Stimulated activated CD4-positive, alpha-beta T cell treated with anti-CD3 and anti-CD28 coated beads, TNF-alpha, amount 100 ng/mL, for 4 hours (primary cell): ENCODE measurements at places on chromosomes 16 and 17.

GRCh38 chr16:87845213-87845612 is 24.1 kb downstream of the SLC7A5 start:
- no peak for DNase-seq

DNA sequence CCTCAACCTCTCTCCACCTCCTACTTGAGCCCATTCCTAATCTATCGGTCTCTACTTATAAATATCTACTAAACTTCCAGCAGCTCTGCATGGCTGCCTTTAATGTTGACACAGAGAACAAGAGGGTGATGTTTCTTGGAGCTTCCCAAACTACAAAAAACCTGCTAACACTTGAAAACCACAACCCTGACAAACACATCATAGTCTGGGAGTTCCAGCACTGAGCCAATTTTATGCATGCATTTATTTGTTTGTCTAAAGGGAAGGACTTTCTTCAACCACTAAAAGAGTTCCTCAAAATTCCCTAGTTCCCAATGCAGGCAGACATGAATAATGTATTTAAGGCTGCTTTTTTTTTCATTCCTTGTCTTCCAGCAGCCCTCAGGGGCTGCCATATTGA is 331.8 kb upstream of the XYLT1 start:
- no peak for DNase-seq

- no peak for DNase-seq
These were observed 80.1 kb downstream of the ABCC6 start for GRCh38 chr16:16143038-16143763.

GRCh38 chr17:77304051-77304745 is 163.4 kb downstream of the SEC14L1 start:
- DNase-seq: no peak

DNA sequence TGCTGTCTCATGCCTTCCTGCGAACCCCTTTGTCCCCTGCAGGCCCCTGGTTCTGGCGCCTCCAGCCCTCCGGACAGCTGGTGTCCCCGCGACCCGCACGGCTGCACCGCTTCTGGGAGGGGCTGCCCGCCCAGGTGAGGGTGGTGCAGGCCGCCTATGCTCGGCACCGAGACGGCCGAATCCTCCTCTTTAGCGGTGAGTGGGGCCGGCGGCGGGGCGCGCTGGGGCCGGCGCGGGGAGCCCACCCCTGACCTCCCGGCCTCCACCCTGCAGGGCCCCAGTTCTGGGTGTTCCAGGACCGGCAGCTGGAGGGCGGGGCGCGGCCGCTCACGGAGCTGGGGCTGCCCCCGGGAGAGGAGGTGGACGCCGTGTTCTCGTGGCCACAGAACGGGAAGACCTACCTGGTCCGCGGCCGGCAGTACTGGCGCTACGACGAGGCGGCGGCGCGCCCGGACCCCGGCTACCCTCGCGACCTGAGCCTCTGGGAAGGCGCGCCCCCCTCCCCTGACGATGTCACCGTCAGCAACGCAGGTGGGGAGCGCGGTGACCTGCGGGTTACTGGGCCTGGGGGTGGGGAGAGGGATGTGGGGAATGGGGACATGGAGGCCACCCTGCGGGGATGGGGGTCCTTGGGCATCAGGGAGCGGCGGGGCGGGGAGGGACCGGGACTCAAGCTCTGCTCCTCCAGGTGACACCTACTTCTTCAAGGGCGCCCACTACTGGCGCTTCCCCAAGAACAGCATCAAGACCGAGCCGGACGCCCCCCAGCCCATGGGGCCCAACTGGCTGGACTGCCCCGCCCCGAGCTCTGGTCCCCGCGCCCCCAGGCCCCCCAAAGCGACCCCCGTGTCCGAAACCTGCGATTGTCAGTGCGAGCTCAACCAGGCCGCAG is 7.1 kb upstream of the IL32 start:
- DNase-seq: no peak

- DNase-seq: no peak
These were observed 10.8 kb downstream of the IFT140 start for GRCh38 chr16:1601031-1601430.
